ENCODE measurements at places on chromosomes 11 and 22.

GRCh38 chr11:34358258-34358727, 483 bp upstream of the ABTB2 start:
- DNase-seq: no peak

GRCh38 chr11:74139151-74139918, 31.5 kb downstream of the C2CD3 start:
- DNase-seq: no peak

GRCh38 chr11:17828311-17828751, 93.8 kb downstream of the KCNC1 start:
- no peak for DNase-seq

GRCh38 chr11:61685617-61685967, 5.4 kb downstream of the DAGLA start:
- DNase-seq: no peak

DNA sequence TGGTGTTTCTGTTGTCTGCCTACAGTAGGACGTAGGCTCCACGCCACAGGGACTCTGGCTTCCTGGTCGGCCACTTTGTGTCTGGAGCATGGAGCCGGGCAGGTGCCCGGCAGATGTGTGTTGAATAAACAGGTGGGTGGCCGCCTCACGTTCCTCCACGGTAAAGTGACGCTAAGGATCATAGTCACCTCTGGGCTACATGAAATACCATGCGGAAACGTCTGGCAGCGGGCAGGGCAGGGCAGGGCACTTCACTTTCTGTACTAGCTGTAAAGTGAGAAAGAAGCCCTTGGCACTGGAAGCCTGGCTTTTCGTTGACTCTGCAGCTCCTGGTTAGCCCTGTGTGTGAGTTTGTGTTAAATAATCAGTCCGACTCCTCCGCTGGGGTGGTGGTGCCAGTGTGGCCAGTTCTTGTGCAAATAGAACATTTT, 52.4 kb downstream of the MCM5 start:
- DNase-seq: no peak

Data from stimulated activated CD8-positive, alpha-beta memory T cell treated with anti-CD3 and anti-CD28 coated beads, Interleukin-2, amount 100 ng/mL, for 1 hour (primary cell).